ENCODE measurements at places on chromosomes 3 and 15.

GRCh38 chr15:39729500-39729899, 53.1 kb downstream of the FSIP1 start:
- no peak for DNase-seq

GRCh38 chr15:37733628-37734027, 200.8 kb upstream of the TMCO5A start:
- no peak for DNase-seq

DNA sequence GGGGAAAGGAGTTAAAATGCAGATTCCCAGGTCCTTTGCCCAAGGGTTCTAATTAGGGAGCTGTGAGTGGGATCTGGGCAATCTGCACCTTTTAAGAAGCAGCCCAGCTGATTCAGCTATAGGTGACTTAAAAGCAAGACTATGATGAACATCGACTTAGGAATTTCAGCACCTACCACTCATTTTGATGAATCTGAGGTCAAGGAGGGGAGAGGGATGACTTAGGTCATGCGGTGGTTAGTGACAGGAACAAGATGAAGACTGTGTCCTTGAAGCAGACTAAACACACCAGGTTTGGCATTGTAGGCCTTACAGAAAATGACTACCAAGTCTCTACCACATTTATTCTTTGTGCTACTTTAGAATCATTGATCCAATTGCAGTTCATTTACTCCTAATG, 196.3 kb downstream of the DTWD1 start:
- DNase-seq: no peak

GRCh38 chr3:104805508-104805907, 561.2 kb upstream of the ALCAM start:
- no peak for DNase-seq

DNA sequence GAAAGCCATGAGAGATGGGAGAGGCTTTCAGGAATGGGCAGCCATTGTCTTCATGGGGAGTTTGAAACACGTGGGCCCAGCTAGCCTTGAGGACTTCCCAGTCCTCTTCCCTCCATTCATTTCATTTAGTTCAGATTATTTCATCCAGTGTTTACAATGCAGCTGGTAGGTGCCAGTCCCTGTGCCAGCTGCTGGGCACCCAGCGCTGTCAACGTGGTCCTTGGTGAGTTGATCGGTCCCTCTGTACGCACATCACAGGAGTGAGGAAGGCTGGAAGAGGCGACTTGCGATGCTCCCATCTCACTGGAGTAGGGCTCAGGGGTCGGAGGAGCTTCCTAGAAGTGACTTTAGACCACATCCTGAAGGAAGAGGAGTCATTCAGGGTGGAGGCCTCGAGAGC, 206.4 kb upstream of the BHLHE40 start:
- no peak for DNase-seq

DNA sequence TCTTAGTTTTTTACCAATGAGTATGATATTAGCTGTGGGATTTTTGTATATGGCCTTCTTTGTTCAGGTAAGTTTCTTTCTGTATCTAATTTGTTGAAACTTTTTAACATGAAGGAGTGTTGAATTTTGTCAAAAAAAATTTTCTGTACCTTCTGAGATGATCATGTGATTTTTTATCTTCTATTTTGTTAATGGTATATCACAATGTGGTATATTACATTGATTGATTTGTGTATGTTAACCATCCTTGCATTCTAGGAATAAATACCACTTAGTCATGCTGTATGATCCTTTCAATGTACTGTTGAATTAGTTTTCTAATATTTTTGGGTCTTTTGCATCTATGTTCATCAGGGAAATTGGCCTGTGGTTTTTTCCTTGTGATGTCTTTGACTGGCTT, 92.5 kb upstream of the MNS1 start:
- no peak for DNase-seq

DNA sequence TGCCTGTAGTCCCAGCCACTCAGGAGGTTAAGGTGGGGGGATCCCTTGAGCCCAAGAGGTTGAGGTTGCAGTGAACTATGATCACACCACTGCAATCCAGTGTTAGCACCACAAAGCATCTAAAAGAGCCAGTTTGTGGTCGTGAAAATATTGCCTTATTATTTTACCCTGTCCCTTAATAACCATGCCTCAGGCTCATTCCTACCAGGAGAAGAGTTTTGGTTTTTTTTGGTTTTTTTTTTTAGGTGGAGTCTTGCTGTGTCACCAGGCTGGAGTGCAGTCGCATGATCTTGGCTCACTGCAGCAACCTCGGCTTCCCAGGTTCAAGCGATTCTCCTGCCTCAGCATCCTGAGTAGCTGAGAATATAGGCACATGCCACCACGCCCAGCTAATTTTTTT, 17.9 kb upstream of the AVEN start:
- no peak for DNase-seq

- DNase-seq: no peak
Observed at GRCh38 chr3:156378871-156379270, 176.0 kb downstream of the SSR3 start.

GRCh38 chr3:10000686-10001085, 14.0 kb upstream of the EMC3 start:
- DNase-seq: no peak

DNA sequence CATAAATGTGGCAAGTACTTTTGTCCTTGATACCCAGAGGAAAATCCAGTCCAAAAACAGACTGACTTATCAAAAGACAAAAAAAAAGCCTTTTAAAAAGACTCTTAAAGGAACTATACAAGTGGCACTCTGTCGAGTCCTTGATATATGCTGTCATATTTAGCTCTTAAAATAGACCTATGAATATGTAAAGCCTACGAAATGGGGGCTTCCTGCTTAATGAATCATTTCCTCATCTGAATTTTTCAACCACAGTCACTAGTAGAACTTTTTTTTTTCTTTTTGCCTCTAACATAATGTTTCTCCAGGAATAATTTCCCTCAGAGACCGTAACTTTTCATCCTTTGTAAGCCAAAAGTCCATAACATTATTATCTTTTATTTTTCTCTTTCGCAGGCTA, 95.8 kb downstream of the P3H2 start:
- DNase-seq: no peak

GRCh38 chr15:93080451-93080850, 8.6 kb downstream of the RGMA start:
- no peak for DNase-seq

- DNase-seq: no peak
Observed at GRCh38 chr15:66753687-66754377, 51.8 kb downstream of the SMAD6 start.

DNA sequence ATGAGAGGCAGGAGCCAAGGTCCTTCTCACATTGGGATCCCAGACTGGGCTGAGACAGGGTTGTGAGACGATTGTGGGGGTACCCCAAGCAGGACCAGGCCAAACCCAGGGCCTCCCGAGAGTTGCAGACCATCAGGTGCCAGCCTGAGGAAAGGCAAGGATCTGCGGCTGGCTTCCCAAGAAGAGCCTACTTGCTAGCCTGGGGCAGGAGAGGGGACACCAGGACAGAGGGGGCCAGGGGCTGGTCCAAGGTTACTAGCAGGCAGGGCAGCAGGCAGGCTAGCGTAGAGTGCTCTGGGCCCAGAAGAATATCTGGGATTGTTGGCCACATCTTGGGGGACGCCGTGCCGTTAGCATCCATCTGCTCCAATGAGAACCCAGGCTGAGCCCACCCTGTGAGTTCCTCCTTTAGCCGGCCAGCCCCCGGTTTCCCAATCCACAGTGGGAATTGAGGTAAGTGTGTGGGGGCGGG, 546 bp downstream of the CISH start:
- DNase-seq: no peak

DNA sequence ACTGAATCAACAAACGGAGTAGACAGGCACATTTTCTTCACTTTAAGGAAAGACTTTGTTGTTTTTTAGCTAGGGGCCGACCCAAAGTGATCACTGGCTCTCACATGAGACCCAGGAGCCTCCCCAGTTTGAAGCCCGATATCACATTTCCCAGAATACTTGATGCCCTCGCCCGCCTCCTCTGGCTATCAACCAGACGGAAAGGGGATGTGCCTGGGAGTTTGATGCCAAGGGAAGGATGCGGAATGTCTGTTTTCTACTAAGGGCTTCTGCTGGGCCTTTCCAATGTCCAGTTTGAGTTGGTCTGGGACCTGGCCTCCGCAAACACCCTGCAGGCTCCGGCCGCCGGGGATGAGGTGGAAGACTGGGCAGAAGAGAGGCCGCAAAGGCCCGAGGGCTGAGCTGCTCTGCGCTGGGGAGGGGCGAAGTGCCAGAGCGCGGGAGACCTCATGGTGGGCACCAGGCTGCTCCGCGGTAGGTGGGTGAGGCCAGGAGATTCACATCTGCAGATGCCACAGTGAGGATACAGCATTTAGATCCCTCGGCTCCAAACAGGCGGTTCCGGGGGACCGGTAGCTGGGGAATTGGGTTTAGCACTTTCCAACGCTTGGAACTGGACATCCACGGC, 491 bp upstream of the ZNF774 start:
- DNase-seq: no peak

GRCh38 chr3:48194446-48195071, 6.3 kb upstream of the CDC25A start:
- peak; percentile 72 for DNase-seq

- DNase-seq: no peak
Observed at GRCh38 chr15:40334941-40335795, 5.6 kb downstream of the CCDC9B start.

GRCh38 chr3:38404286-38404685, 49.4 kb upstream of the ACVR2B start:
- DNase-seq: peak; percentile 49

GRCh38 chr15:89649716-89650115, 5.6 kb downstream of the KIF7 start:
- DNase-seq: no peak

DNA sequence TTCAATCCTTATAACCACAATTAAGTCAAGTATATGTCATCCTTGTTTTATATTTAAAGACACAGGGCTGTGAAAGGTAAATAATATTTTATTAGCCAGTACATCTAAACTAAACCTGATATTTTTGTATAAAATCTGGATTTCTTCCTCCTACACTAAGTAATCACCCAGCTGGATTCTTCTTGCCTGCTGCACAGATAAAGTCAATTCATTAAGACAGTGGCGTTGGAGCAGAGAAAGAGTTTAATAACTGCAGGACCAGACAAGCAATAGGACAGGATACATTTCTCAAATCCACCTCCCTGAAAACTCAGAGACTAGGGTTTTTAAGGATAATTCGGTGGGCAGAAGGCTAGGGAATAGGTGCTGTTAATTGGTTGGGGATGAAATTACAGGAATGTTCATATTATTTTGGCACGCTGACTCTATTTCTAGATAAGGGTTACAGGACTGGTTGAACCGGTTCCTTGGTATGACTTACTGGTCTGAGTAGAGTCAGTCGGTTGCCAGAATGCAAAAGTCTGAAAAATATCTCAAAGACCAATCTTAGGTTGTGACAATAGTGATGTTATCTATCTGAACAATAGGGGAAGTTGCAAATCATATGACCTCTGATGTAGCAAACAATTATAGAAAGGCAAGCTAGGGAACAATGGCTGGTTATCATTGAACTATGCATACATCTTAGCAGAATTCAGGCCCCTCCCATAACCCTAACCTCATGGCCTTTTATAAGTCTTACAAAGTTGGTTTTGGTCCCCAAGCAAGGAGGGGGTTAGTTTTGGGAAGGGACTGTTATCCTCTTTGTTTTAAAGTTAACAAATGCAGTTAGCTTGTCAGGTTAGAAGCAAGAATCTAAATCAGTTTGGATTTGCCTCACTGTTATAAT, 244.8 kb downstream of the ALCAM start:
- no peak for DNase-seq

GRCh38 chr3:139204728-139205127, 139.1 kb upstream of the MRPS22 start:
- DNase-seq: peak; percentile 28

- no peak for DNase-seq
Observed at GRCh38 chr3:59786374-59786773, 736.5 kb upstream of the CFAP20DC start.

DNA sequence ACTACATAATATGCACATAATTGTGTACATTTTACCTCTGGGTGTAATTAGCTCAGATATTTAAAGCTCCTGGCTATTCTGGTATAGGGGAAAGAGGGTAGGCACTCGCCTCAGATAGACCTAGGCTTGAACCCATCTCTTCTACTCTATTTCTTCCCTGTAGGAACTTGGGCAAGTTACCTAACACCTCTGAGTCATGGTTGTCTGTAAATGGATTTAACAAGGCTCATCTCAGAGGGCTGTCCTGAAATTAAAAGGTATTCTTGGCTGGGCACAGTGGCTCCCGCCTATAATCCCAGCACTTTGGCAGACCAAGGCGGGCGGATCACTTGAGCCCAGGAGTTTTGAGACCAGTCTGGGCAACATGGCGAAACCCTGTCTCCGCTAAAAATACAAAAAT, 30.7 kb downstream of the NANOGP8 start:
- no peak for DNase-seq

GRCh38 chr3:102129760-102130608, 280.7 kb downstream of the NFKBIZ start:
- peak; percentile 26 for DNase-seq

DNA sequence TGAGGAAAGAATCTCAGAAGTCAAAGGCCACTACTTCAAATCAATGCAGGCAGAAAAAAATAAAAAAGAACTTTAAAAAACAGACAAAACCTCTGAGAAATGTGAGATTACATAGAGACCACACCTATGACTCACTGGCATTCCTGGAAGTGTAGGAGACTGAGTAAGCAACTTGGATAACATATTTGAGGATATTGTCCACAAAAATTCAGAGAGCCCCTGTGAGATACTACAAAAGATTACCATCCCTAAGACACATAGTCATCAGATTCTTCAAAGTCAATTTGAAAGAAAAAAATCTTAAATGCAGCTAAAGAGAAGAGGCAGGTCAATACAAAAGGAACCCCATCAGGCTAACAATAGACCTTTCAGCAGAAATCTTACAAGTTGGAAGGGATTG, 887.3 kb downstream of the NTRK3 start:
- peak; percentile 42 for DNase-seq

DNA sequence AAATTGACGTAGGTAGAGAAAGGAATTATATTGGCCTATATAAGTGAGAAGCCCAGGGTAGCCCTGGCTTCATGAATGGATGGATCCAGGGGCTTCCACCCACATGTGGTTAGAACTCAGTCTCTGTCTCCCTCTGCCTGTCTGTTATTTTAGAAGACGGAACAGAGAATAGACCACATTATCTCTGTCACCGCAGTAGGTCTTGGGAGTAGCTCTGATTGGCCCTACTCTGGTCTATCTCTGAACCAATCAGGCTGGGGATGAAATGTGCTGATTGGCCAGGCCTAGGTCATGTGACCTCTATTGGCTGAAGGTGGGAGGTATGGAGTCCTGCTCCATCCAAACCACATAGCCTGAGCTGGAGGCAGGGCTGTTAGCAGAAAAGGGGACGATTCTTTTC, 143.0 kb upstream of the PRR23C start:
- DNase-seq: no peak

DNA sequence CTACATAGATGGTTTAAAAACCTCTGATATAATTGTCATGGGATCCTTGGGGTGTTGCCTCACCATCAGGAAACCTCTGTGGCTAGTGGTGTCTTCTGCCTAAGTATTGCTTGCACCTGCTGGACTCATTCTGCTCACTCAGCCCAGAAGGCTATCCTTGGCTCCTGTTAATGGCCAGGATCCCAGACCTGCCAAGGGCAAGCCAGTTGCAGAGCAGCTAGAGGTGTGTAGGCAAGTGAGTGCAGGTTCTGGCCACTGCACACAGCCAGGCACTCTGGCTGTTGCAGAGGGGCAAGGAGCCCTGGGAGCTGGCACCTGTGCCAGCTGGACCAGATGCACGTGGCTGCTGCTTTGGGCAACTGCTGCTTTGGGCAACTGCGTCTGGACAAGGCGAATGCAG, 1125.8 kb downstream of the SI start:
- no peak for DNase-seq

- DNase-seq: peak; percentile 62
Observed at GRCh38 chr3:8532251-8532871, 30.7 kb downstream of the LMCD1 start.

All from AG08396 (cell line).